ENCODE measurements at places on chromosomes 12 and 14.

DNA sequence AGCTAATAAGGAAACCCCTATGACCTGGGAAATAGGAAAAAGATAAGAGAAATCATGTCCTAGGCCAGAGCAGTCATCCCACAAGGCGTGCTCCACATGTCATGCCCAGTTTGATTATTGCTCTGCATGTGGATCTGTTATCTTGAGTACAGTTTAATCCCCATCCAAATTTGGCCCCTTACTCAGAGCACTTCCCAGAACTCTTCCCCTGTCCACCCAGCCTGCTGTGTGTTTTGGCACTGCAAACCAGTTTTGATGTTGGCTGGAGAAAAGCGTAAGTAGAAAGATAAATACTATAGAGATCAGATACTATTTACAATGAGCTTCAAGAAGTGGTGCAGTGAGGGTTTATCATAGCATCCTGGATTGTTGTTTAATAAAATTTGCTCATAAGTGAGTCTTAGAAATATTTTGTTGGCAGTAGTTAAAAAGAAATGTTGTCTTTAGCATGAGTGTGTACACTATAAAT, 83.8 kb downstream of the PTPRB start:
- no peak for DNase-seq

DNA sequence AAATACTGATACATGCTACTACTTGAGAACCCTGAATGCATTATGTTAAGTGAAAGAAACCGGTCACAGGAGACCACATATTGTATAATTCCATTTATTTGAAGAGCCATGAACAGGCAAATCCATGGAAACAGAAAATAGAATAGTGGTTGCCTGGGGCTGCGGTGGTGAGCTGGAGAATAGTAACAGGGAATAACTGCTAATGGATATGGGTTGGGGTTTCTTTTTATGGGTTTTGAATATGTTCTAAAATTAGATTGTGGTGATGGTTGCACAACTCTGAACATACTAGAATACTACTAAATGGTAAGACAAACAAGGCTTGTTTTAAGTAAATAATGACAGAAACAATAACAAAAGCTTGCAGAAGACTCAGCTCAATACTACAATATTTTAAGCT, 293.0 kb downstream of the BTG1 start:
- no peak for DNase-seq

DNA sequence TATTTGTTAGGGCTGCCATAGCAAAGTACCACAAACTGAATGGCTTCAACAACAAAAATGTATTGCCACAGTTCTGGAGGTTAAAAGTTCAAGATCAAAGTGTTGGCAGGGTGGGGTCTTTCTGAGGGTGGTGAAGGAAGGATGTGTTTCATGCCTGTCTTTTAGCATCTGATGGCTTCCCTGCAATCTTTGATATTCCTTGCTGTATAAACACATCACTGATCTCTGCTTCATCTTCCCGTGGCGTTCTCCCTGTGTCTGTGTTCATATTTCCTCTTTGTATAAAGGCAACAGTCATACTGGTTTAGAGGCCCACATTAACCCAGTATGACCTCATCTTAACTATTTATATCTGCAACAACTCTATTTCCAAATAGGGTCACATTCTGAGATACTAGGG, 167.5 kb downstream of the BTG1 start:
- peak; percentile 53 for DNase-seq

DNA sequence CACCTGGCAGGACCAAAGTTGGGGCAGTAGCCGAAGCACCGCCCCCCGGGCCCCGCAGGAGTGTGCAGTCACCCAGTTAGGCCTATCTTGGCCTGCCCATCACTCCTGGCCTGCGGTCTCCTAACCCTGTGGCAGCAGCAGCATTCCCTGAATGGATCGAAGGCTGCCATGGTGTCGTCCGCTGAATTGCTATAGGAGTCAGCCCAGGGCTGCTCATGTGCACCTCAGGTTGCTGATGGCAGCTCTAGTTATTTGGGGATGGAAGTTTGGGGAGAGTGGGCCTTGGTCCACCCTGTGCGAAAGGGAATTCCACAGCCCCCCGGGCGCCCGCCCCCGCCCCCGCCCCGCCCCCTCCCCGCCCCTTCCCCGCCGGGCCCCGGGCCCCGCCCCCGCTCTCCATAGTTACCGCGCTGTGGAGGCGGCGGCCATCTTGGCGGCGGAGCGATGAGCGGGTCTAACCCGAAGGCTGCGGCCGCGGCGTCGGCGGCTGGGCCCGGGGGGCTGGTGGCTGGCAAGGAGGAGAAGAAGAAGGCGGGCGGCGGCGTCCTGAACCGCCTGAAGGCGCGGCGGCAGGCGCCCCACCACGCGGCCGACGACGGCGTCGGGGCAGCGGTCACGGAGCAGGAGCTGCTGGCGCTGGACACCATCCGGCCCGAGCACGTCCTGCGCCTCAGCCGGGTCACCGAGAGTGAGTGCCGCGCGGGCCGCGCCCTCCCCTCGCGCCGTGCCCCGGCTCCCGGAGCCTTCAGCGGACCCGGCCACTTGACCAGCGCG, at the start of gene UNC119B:
Gene UNC119B (plus strand): TSS at position 428 of the 774 bp plus-strand sequence. CDS start 17 bp downstream, at position 445.
- DNase-seq: peak; percentile 73

- DNase-seq: peak; percentile 36
Observed at GRCh38 chr12:44930972-44931600, 55.0 kb upstream of the NELL2 start.

DNA sequence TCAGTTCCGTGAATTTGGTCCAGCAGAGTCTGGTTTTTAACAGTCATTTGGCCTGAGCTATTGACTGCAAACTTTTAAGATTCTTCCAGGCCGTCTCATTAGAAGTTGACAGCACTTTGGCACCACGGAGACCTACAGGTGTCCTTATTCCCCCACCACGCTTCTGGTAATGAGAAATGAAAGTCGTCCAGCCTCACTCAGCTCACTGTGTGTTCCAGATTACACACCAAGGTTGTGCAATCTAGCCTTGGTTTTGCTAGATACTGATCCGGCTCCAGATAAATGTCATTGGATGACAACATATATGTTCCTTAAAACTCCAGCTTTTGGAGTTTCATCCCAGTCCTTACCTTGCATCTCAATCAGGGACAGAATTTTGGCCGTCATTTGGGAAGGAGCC, 210.4 kb downstream of the CHST11 start:
- DNase-seq: no peak

DNA sequence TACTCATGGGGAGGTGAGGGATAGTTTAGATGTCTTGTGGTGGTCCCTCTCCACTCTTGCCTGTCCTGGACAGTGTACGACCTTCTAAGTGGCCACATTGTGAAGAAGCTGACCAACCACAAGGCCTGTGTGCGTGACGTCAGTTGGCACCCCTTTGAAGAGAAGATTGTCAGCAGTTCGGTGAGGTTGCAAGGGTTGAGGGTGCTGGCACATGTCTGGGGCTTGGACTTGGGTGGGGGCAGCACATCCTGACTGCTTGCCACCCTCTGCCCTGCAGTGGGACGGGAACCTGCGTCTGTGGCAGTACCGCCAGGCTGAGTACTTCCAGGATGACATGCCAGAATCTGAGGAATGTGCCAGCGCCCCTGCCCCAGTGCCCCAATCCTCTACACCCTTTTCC, 7.6 kb upstream of the FITM1 start:
- no peak for DNase-seq

- no peak for DNase-seq
Observed at GRCh38 chr12:78387721-78388120, 476.9 kb upstream of the SYT1 start.

GRCh38 chr12:64459394-64459891, 7.5 kb downstream of the TBK1 start:
- peak; percentile 36 for DNase-seq

DNA sequence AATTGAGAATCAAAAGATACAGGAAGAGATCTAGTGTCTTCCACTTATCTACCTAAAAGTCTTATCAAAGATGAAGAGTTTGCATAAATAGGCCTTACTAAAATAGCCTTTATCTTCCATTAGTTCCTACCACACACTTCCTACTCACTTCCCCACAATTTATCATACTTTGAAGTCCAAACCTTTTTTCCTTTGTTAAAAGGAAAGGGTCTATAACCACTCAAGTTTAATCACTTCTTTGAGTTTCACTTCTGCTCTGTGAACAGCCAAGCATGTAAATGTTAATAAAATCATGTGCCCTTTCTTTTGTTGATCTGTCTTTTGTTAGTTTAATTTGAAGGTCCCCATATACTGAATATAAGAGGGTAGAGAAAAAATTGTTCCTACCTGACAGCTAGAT, 114.5 kb downstream of the PHLDA1 start:
- DNase-seq: no peak

DNA sequence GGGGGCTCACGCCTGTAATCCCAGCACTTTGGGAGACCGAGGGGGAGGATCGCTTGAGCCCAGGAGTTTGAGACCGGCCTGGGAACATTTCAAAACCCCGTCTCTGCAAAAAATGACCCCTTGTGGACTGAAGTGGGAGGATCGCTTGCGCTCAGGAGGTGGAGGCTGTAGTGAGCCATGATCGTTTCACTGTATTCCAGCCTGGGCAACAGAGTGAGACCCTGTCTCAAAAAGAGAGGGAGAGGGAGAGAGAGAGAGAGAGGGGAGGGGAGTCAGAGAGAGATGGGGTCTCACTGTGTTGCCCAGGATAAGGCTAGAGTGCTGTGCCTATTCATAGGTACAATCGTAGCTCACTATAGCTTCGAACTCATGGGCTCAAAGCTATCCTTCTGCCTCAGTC, 2.8 kb downstream of the FGD4 start:
- no peak for DNase-seq

DNA sequence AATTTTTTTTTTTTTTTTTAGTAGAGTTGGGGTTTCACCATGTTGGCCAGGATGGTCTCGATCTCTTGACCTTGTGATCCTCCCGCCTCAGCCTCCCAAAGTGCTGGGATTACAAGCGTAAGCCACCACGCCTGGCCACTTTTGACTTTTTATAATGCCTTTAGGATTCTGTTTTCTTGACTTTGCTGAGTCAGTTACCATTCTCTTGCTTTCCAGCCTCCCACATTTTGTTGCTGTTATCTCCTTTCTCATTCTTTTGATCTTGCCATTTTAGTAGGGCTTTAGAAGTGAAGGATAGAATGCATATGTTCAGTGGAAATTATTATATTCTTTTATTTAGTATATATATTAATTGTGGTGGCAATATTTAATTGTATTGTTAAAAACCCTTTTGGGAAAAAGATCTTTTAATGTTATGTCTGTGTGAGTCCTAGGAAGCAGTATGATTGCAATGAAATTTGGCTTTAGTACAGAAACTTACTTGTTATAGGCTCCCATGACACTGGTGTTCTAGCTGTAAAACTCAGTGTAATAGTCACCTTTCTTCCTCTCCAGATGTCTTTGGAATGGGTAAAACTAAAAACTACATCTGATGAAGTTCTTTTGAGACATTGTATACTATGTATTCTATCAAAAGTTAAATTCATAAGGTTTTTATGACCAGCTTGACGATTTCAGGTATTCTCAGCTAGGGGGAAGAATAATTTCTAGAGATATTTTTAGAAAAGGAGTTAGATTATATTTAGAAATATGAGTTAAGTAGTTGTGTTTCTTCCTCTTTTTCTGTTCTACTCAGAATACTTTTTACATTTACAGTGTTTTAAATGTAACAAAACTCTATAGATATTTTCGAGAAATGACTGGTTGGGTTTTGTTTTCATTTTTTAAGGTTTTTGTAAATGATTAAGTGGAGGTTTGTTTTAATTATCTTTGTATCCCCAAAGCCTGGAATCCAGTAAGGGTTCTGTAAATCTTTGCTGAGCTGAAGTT, 74.7 kb downstream of the APAF1 start:
- no peak for DNase-seq

DNA sequence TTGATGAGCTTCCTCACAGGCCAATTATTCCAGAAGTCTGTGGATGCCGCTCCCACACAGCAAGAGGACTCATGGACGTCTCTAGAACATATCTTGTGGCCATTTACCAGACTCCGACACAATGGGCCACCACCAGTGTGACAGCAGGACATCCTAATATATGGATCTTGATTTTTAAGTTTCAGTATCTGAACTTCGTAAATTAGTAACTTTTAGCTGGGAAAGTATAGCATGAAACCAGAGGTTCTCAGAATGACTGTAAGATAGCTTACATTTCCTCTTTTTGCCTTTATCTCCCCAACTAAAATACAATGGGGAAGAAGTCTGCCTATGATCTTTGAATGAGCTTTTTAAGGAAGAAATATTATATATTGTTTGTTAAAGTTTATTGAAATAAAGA, 87.0 kb downstream of the DNAI7 start:
- DNase-seq: no peak

- peak; percentile 3 for DNase-seq
Observed at GRCh38 chr12:67989184-67989920, at the start of gene IFNG-AS1. TSS of gene IFNG-AS1 (plus strand) at chr12:67989447.

DNA sequence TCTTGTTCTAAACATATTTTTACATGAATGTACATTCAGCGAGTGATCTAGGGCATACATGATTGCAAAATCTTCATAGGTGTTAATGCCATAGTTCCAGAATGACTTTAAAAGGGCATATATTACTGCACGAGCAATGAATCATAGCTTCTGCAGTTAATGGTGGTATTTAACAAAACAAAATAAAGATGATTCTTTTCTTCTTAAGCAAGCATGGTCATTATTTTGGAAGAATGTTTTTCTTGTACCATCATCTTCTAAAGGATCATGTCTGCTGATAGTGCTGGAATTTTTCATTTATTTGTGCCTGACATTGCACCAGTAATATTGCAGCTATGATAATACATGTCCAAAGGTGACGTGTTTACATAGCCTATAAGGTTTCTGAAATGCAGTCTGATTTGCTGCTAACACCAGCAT, 388.6 kb downstream of the CCDC91 start:
- DNase-seq: no peak

GRCh38 chr12:76549131-76549530, 10.4 kb downstream of the OSBPL8 start:
- no peak for DNase-seq

DNA sequence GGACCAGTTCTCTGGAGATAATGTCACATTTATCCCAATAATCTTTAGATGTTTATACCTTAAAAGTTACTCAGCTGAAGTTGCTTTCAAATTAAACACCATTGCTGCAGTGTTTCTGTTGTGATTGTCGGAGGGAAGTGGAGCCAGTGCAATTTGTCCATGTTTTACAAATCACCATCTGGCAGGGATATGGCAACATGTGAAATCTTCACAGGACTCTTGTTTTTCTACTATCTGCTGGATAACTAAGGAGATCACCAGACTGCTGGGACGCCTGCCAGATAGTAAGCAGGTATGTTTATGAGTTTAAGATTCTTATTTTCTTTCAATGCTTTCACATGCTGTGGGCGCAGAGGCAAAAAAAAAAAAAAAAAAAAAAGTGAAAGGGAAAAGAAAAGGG, 100.3 kb upstream of the SOX5 start:
- DNase-seq: no peak

DNA sequence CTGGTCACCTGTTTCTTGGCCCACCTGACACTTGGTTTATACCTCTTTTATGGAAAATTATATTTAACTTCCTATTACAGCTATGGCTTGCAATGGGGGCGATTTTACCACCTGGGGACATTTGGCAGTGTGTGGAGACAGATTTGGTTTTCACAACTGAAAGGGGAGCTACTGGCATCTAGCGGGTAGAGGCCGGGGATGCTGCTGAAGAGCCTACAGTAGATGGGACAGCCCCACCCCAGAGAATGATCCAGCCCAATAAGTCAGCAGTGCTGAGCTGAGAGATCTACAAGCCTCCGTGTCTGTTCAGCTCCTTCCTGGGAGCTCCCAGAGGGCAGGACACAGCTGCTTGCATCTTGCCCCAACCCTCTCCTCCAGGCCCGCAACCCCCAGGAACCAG, 302.8 kb downstream of the CACNA1C start:
- DNase-seq: no peak

- DNase-seq: no peak
Observed at GRCh38 chr12:3137268-3137781, 60.1 kb downstream of the TSPAN9 start.

All from immature natural killer cell (primary cell).